SHP77 treated with DMSO at 0.1 percent for 48 hours (cell line): ENCODE measurements at places on chromosomes 2 and 18.

- no peak for DNase-seq
Measured at GRCh38 chr2:129580001-129580400, 399.5 kb upstream of the RAB6C start.

- DNase-seq: no peak
Measured at GRCh38 chr2:190062601-190063000, at the start of gene MSTN. MSTN (minus strand) TSS chr2:190062729; CDS start chr2:190062596, 133 bp downstream.

DNA sequence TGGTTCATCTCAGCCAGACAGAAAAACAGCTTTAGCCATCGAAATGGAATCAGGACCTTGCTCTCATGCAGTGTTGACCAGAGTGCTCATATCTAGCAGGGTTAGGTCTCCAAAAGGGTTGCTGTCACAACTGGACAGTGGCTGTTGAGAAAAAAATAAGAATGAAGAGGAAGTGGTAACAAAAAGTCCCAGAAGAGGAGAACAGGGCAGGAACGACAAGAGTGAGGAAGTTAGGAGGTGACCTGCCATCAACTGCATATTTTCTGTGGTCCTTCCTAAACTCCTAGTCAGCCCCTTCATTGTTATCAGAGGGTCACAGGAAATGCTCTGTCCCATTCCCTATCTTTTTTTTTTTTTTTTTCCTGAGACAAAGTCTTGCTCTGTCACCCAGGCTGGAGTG is 188.1 kb upstream of the LINC00305 start:
- DNase-seq: no peak

DNA sequence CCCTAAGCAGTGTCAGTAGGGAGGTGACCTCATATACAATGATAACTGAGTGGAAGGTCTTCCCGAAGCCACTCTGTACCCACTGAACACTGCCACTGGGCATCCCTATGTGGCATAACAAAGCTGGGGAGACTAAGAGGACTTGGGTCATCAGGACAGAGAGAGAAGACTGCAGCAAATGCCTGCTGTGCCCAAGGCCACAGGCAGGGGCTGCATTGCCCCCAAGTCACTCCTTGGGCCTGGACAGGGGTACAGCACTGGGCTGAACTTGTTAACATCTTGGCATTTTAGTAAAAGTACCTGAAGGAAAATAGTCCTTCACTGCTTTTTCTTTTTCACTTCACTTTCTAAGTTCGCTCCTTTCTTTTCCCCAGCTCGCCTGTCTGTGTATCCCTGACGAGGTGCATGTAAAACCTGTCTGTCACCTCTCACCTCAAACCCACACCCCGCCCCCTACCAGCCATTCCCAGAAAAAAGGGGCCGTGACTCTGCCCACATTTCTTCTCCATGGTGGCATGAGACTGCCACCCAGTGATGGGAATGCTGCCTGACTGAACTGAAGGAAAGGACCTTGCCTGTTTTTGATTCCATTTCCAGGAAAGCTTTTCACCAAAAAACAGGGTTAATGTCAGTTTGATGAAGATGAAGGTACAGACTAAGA is 62.9 kb downstream of the MTHFD2 start:
- DNase-seq: no peak
